Right lung (tissue), 10 donors: ENCODE measurements at places on chromosomes 2 and 18. TPM values are rescaled to one million over a fixed set of nuclear protein-coding genes. Genes with fewer than 3 reads are reported as not detected.

Gene CRYGD
- not detected for polyA plus RNA-seq

Gene COPS9
- 77.5 TPM for polyA plus RNA-seq

Gene HOXD13
- not detected for polyA plus RNA-seq

GRCh38 chr18:54973046-54973445 is 13.8 kb upstream of the CCDC68 start:
- DNase-seq, result no peak

GRCh38 chr2:128026448-128027277 is 1.2 kb downstream of the SAP130 start:
- peak; percentile 6 for DNase-seq

DNA sequence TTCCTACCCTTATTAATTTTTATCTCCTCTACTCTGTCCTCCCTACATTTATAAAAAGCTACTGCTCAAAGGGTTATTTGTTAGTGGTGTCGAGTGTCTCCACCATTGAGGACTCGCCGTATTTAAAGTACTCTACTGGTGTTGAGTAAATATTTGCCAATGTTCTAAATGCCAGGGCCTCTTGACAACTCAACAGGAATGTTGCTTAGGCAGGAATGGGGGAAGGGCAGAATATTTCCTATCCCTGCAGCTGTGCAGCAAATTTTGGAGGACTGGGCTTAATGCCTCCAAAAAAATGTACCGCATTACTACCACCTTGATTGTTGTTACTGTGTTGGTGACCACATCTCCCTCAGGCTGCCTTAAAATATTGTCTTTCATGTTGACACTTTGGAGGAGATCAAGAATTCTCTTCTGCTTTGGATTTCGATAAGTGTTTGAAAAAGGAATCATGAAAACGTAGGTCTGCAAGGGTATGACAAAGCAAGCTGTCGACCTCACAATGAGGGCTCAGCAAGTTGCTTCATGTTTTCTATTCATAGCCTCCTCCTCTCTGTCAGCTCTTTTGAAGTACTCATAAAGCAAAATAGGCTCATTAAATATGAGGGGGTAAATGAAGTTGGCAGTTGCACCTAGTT is 84.3 kb downstream of the EFEMP1 start:
- DNase-seq, result peak; percentile 73

- DNase-seq, result no peak
Observed at GRCh38 chr2:74843433-74843832, 9.5 kb downstream of the HK2 start.

DNA sequence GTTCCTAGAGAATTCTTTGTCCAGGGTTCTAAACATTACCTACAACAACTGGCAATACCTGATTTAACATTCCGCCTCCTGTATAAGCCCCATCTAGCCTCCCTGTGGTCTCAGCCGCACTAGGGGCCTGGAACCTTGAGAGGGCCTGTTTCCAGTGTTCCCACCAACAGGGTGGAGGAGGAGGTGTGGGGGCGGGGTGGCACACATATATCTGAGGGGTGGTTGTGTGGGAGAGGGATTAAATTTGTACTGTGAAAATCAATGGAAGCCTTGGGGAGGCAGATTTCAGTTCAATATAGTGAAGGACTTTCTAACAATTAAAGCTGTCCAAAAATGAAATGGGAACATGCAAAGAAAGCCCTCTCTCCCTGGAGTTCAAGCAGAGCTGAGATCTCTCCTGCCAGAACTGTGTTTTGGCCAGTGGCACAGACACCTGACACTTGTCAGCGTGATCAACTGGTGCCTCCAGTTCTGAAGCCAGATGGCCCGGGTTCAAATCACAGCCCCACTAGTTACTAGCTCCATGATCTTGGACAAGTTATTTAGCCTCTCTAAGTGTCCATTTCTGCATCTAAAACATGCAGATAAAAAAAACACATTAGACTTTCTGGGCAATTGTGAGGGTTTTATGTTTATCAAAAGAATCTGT is 17.0 kb upstream of the FZD7 start:
- DNase-seq, result no peak

DNA sequence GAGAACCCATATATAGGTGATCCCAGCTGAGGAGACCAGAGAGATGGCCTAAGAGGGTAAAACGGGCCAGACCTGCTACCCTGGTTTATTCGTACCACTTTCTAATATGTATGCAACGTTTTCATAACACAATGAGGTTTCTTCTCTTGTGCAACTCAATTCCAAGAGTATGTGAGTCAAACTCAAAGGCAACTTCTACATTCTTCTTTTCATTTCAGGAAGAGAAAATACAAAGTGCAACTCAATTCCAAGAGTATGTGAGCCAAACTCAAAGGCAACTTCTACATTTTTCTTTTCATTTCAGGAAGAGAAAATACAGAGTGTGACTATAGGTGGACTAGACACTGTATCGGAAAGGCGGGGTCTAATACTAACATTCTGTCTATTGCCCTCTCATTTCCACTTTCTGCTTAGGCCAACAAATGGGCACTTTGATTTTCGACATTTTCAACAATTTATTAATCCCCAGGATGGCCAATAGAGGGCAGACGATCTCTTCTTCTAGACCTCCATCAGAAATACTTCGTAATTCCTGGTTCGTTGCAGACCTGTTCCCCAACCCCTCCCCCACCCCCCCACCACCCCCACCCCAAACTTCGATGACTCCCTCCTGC is 3.7 kb upstream of the CRIM1 start:
- DNase-seq, result no peak

DNA sequence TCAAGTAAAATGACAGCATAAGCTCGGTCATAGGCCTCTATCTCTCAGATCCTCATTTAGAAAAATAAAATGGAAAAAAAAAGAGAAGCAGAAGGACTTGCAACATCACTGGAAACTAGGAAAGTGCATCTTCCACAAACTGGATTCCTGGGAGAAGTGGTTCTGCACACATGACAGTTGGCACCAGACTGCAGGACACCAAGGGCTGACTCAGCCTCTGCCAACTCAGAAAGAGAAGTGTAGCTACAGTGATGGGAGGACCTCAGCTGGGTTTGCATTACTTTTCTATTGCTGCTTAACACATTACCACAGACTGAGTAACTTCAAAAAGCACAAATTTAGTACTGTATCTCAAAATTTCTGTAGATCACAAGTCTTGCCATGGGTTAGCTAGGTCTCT is 409.5 kb upstream of the GCFC2 start:
- no peak for DNase-seq
